ENCODE measurements at places on chromosomes 2 and 18.

DNA sequence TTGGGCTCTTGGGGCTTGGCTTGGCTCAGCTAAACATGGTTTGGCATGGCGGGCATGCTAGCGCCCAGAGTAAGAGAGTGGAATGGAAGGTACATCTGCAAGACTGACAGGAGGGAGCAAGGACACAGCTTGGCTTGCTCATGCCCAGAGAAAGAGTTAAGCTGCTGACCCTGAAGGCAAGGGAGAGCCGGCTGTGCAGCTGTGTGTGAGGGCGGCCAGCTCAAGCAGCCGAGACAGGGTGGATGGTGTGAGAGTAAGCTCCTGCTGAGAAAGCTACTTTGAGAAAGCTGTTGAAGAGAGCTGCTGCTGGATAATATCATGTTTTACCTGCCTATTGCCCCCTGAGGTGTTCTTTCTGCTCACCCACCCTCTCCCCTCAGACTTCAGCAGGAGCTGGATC, 135.6 kb downstream of the CCBE1 start:
- no peak for DNase-seq

- no peak for DNase-seq
Measured at GRCh38 chr2:236661762-236662110, 92.1 kb downstream of the ACKR3 start.

DNA sequence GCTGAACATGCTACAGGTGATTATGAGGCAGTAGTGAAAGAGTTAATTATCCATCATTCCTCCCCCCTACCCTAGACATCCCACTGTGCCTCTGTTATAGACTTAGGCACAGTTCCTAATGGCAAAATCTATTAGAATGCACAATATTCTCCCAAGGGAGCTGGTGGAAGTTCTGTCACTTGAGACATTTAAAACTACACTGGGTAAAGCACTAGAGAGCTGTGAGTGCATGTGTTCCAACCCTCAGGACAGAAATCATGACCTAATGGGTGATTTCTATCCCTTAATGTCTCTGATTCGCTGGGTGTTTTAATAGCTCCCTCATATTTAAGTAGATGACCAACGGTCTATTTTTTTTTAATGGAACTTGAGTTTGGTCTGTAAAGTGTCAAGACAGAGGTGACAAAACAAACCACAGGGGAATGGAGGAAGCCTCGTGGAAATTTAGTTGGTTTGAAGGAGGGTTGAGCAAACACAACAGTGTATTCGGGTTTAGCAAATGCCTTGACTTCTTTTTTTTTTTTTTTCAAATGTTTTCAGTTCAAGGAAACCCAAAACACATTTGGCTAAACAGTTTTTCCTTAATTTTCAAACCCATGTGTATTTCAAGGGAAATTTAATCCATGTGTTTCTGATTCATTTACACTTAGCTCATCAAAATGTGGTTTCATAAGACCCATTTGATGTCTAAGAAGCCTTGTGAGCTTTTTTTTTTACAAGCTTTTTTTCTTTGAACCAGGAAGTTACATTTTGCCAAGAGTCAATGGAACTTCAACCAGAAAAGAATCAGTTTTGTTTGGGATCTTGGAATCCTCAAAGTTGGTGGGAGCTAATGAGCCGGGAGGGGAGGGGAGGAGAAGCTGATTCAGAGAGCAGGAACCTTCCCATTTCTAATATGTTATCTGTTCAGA, 665.1 kb upstream of the ZEB2 start:
- DNase-seq: no peak

DNA sequence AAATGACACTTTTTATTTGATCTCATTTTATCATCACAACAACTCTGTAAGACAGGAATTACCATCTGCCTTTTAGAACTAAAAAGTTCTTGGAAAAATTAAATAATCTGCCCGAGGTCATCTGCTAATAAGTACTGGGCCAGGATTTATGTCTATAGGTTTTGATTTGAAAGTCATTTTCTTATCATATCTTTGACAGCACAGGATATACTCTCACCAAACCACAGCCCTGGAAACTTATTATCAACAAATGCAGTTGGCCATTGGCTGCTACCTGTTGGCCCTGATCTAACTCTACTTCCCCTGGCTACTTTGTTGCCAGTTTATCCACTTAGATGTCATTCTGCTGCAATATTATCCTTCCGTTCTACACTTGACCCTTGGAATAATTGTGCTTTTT, 354.6 kb downstream of the RAD51AP2 start:
- DNase-seq: no peak

- DNase-seq: no peak
Measured at GRCh38 chr18:79644006-79644665, 35.5 kb upstream of the CTDP1 start.

DNA sequence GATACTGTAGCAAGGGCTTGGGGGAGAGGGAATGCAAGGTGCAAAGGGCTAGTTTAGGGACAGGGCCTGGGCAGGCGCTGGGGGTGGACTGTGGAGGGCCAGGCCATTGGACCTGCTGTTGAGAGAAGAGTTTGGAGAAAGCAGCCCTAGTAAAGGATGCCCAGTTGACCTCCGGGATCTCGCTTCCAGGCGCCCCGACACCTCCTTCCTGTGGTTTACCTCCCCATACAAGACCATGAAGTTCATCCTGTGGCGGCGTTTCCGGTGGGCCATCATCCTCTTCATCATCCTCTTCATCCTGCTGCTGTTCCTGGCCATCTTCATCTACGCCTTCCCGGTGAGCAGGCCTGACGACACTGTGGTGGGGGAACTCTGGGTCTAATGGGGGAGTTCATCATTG, 229.0 kb downstream of the DYSF start:
- no peak for DNase-seq

DNA sequence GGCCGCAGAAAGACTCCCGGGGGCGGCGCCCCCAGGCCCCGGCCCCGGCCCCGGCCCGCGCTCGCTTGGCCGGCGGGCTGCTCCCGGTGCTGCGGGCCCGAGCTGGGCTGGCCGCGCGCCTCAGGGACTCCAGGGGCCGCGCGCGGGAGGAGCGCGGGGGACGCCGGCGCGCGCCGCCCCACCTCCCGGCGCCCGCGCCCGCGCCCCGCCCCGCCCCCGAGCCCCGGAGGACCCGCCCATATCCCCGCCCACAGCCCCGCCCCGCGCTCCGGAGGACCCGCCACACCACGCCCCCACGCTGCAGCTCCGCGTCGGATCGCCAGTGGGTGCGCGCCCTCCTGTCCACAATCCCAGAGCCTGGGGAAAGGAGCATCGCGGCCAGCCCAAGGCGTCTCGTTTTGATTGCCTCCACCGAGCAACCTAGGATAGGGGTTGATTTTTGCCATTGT, at the start of gene PARD6G:
PARD6G (minus strand) TSS at position 122 of the 449 bp plus-strand sequence. CDS start 166 bp downstream, outside the sequence.
- DNase-seq: no peak

GRCh38 chr2:224155371-224155770, 116.3 kb upstream of the SERPINE2 start:
- no peak for DNase-seq

GRCh38 chr2:46053564-46053963, 243.6 kb upstream of the EPAS1 start:
- DNase-seq: no peak

DNA sequence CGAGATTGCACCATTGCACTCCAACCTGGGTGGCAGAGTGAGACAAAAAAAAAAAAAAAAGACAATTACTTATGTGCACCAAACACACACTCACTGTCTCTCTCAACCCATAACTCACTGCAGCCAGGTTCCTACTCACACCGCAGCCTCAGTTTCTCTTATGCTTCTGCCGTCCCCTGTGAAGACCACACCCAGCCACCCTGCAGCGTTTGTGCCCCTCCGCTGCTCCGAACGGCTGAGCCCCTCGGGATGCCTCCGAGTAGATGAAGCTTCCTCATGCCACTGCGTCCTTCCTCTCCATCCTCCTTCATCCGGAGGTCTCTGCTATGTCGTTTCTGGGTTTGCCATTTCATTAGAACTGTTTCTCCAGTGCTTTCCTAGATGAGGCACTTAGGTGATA, 160.1 kb downstream of the TWIST2 start:
- DNase-seq: no peak

DNA sequence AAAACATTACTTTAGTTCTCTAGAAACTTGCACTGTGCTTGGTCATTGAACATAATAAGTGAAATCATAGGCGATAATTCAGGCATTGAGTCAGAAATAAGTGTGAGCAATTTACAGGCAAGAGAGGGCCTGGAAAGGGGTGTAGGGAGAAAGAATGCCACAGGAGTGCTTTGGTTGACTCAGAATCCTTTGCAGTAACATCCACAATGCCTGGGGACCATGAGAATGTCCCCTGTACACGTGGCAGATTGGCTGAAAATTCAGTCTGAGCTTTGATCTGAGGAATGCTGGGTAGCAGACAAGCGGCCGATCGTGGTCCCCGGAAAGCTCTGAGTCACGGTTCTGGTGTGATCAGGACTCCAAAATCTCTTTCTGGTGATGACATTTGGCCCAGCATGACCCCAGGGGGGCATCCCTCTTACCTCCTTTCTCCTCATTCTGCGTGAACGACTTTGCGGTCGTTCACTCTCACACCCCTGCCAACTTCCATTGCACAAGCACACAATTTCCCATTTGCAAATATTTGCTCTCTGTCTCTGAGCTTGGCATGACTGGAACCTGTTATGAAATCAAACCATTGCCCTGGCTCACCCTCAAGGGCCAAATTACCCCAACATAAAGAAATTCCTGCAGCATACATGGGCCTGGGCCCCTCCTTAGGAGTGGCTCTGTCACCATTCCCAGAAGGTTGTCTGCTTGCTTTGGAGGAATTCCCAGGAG, 305.0 kb upstream of the EPAS1 start:
- no peak for DNase-seq

GRCh38 chr2:40507432-40507831, 55.5 kb upstream of the SLC8A1 start:
- DNase-seq: no peak

- DNase-seq: no peak
Measured at GRCh38 chr18:22536558-22536957, 118.8 kb upstream of the CTAGE1 start.

- no peak for DNase-seq
Measured at GRCh38 chr18:66111018-66111417, 360.2 kb downstream of the CDH7 start.

DNA sequence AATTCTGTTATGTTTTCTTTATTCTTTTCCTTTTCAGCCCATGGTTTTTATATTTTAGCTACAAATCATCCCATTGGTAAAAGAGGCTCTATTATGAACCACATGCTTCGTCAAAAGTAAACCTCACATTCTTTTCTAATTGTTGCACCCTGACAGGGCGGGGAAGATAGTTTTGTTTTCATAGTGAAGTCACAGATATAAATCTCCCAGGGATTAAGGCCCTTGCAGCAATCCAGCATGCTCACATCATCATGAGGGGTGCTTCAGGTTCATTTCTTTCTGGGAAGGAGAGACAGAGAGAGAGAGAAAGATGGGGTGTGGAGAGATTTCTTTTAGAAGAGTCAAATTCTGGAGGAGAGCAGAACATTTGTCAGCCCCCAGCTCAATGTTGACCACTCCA, 124.5 kb upstream of the CDC42EP3 start:
- DNase-seq: no peak

- no peak for DNase-seq
Measured at GRCh38 chr2:106982350-106982749, 96.4 kb upstream of the ST6GAL2 start.

DNA sequence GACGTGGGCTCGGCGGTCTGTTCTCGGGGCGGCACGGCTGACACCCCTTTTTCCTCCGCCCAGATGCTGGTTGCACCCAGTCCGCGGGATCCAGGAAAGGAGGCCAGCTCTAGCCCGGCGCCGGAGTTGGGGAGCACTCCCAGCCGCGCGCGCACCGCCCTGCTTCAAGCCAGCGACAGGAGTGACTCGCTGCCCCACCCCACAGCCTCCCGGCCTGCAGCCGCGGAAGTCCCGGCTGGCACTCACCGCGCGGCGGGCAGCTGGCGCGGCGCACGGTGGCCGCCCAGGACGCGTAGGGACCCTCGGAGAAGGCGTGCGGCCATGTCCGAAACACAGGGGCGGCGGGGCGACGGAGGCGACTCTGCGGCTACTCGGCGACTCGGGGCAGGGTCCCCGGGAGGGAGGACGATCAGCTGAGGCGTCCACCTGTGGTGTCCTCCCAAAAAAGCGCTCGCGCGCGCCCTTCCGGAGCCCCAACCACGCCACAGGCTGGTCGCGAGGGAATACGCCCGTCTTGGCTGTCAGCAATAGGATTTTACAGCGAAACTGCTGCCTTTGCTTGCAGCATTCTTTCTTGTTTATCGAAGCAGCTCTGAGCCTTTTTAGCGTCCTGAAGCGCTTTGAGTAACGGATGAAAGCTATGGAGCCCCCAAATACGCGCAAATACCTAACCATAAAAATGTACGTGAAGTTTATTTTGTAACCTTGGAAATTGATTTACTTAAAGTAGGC, at the start of gene ACADL:
ACADL (minus strand) TSS at position 507 of the 732 bp plus-strand sequence; CDS start at position 323, 184 bp downstream.
- no peak for DNase-seq

DNA sequence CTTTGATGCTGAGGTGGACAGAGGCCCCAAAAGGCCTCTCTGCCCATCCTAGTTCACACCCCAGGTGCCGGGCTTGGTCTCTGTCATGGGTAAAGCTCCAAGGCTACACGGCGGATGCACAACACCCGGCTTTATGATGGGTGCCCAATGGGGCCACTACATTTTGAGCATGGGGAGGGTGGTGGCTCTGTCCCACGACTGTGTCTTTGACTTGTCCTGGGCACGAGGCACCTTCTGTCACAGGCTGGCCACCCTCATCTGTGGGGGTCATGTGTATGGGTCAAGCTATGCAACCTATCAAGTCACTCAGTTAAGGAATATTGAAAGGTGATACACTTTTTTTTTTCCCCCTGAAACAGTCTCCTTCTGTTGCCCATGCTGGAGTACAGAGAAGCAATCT, 63.7 kb downstream of the EDAR start:
- DNase-seq: no peak

DNA sequence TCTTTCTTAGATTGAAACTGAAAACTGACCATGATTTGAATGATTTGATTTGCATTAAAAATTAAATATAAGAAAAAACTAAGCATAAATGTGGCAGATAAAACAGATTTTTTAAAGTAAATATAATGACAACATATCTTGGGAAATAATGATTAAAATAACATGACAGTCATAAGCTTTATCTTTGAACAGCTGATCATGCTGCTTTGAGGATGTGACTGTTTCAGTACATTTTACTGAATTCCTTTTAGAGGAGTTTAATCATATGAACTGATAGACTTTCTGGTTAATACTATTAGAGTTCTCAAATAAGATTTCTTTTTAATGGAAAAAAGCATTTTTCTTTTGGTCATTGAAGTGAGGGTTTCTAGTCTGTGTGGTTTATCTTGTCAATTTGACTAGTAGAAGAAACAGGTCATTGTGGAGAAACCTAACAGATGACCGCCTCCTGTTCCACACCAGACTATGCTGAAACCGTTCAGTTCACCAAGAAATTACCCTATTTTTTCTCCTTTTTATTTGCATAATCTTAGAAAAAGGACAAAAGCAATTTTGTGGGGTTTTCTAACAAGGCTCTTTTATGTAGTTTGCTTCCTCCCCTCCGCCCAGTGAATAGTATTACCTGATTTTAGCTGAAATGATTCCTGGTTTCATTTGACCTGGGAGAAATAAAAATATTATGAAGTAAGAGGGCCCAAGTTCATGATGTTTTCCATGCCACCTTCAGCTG, 262.1 kb downstream of the PTGR3 start:
- DNase-seq: no peak

- no peak for DNase-seq
Measured at GRCh38 chr2:44972771-44973535, 31.5 kb downstream of the SIX3 start.

All from cortex of kidney (tissue), 1 donor.